ENCODE measurements at places on chromosomes 2 and 18.
A peak's percentile ranks its signal among the peaks of the same experiment; 100 is the strongest.

- no peak for DNase-seq
These were observed 26.3 kb downstream of the GPR55 start for GRCh38 chr2:230898713-230899091.

DNA sequence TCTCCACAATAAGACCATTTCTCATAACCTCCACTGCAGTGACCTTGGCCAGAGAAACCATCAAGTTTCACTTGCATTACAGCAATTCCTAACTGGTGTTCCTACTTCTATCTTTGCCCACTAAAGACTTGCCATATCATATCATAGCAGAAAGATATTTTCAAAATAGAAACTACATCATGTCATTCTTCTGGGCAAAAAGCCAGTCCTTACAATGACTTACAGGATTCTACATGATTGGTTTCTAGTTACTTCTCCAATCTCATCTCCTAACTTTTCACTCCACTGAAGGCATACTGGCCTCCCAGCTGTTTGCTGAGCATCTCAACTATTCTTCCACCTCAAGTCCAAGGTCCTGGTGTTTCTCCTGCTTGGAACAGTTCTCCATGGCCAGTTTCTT, 151.4 kb downstream of the HNMT start:
- no peak for DNase-seq

DNA sequence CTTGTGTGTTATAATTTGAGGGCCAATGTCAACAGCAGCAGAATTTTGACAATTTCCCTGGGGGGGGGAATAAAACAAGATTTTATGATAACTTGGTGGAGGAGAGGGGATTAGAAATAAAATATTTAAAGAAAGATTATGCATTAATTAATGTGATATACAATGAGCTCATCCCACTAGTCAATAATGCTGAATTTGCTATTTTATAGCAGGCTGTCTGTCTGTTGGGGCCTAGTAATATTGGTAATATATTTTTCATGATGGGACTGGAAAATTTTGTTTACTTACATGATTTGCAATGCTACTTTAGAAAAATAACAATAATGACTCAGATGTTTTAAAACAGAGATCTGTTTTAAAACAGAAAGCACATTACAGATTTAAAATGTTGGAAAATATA, 118.0 kb downstream of the RNF152 start:
- no peak for DNase-seq

DNA sequence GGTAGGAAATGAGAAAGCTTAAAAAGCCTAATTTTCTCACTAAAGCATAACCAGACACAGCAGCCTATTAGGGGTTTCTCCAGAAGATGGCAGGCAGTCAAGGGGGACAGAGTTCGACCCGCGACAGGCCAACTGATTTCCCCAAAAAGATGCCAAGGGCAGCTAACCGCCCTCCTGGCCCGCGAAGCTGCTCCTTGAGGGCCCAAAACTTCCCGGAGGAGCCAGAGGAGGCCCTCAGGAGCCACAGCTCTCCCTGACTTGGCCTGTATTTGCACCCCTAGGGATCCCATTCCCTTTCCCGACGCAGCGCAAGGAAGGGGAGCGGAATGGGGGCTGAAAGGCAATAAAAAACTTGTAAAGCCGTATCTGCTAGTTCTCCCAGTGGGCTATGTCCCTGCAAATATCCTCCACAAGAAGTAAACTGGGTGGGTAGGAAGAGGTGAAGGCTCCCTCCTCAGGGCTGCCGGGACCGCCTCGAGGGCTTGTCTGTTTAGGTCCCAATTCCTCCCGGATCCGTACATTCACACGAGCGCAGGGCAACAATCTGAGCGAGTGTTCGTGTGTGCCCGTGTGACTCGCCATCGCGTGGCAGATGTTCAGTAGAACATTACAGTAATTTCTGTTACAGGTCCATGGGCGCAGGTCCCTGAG, 756 bp upstream of the NAGK start:
- peak; percentile 10 for DNase-seq

GRCh38 chr2:240538031-240538780, 19.6 kb downstream of the ANKMY1 start:
- DNase-seq, result no peak

DNA sequence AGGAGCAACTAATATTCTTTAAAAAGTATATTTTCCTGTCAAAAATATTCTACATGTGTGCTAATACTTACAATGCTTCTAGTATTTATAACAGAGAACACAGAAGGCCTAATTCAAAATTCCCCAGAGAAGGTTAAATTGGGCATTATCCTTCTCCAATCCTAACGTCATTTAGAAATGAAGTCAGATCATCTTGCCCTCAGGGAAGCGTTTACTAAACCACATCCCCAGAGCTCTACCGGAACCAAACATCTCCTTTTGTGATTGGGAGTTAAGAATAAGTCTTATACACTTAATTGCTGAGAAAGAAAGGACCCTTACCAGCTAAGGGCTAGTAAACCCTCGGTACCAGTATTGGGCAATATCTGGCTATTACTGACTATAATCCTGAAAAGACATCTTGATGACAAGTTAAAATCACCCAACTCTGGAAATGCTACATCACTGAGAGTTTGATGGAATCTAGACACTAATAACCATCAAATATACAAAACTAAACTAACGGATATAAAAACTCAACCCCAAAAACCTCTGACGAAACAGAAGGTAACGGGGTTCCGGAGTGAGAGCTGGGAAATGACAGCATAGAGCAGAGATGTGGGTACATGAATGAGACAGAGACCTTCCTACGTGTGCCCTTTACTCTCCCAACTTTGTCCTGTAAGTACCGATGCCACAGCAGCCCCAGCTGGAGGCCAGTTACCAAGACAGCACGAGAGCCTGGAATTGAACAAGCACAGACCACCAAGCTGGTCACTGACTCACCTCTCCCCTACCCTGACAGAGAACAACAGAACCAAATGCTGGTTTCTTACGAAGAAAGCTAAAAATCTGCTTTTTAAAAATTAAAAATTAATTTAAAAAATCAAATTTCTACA, 35.0 kb downstream of the WDSUB1 start:
- DNase-seq, result no peak

DNA sequence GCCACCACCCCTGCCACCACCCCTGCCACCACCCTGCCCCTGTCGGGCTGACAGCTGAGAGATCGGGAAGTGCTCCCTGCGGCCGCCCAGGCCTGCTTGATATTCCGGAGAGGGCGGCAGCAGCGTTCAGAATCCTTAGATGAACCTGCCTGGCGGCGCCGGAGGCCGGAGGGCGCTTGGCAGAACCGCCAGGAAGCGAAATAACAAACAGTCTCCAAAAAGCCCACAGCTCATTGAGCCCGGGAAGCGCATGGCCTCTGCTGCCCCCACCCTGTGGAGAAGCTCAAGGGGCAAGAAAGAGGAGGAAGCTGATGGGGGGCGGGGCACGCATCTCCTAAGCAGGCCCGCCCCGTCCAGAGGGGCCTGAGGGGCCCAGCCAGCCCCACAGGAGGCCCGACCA, 92.2 kb upstream of the MBOAT2 start:
- no peak for DNase-seq

- no peak for DNase-seq
These were observed 58.0 kb upstream of the BOD1L2 start for GRCh38 chr18:57088883-57089282.

- no peak for DNase-seq
These were observed 23.2 kb downstream of the FAM124B start for GRCh38 chr2:224378701-224379097.

GRCh38 chr2:228493852-228494251, 312.4 kb upstream of the SPHKAP start:
- no peak for DNase-seq

- no peak for DNase-seq
These were observed 58.4 kb downstream of the SPIRE1 start for GRCh38 chr18:12599543-12599942.

DNA sequence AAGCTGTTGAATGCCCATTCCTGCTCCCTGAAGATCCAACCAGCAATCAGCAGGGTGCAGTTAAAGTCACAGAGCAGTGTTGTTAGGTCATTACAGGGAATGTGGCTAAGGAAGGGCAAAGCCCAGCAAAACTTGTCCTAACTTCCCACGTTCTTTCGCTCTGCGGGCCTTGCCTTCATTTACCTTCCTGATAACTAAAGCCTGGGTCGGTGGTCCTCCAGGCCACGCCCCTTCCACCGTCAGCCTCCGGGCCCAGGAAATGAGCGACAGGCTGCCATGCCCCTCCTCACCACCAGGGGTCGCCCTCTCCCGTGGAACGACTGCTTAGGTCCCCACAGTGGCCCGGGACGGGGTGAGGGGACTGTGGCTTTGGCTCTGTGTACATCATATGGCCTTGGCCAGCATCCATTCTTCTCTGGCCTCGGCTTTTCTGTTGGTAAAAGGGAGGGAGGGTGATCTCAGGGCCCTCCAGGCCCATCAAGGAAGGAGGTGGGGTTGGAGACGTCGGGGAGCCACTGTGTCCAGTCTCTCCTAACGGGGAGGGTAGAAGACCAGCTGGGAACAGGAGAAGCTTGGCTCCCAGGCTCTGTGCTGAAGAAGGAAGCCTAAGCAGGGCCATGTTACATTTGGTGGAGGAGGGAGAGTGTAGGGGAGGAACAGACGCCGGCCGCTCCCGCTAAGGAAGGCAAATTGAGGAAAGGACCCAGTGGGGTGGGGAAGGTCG, 2.2 kb downstream of the SH2D6 start:
- DNase-seq, result peak; percentile 84

- DNase-seq, result no peak
These were observed 372.7 kb downstream of the FBXO15 start for GRCh38 chr18:73774811-73775509.

- DNase-seq, result no peak
These were observed 13.5 kb downstream of the MALL start for GRCh38 chr2:110101901-110102803.

DNA sequence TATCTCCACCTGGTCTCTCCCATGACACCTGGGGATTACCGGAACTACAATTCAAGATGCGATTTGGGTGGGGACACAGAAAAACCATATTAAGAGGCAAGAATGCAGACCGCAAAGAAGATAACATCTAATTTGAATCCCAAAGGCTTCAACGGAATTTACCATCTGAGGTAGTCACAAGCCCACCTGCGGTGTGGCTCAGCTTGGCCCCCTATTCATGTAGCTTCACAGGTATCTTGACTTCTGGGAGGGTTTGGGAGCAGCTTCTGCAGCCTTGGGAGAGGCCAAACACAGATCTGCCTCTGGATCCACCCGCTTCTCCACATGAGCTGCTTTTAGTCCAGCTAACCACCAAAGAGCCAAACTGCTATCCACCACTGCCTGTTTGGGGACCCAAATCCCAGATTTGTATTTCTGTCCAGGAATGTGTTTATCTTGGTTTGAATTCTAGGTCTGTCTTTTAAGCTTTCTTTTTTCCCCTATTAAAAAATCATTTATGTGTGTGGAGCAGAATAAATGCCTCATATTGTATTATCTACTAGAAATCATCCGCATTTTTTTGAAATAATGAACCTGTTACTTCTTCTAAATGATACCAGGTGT, 247.6 kb downstream of the DLGAP1 start:
- no peak for DNase-seq

- DNase-seq, result no peak
These were observed 62.8 kb downstream of the BOD1L2 start for GRCh38 chr18:57209713-57210106.

GRCh38 chr18:45666520-45666919, 51.2 kb downstream of the SLC14A2 start:
- DNase-seq, result no peak

DNA sequence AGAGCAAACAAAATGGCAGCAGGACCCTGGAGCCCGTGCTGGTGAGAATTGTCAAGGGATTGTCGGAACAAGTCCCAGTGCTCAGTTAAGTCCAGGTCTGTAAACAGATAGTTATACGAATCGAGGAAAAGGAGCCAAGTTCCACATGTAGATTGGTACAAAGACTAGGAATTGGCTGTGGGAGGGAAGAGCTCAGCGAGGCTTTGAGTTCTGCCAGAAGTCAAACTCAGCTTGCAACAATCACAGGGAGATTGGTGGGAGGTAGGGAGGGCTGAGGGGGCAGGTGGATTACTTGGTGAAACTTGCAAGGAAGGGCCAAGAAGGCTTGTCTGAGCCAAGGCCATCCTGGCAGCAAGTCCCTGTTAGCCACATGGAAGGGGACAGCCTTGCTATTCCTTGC, 217.8 kb upstream of the ARL4C start:
- no peak for DNase-seq

GRCh38 chr2:137829251-137829650, 135.0 kb upstream of the HNMT start:
- no peak for DNase-seq

DNA sequence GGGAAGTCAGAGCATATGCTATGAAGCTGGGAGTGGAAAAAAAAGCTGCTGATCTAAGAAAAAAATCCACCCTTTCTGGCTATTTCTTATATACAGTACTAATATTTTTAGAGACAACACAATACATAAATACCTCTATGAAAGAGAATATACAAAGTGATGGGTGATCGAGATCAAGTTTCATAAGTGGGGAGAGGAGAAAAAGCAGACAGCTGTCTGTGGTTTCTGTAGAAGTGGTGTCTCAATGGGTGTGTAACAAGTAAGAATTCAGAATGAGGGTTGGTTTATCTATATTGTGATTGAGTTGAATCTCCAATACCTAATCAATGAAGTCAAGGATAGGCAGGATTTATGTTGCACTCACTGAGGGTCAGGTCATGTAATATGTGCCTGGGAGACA, 191.0 kb downstream of the HNMT start:
- DNase-seq, result no peak

- DNase-seq, result peak; percentile 79
These were observed 2.8 kb downstream of the CNDP2 start for GRCh38 chr18:74498712-74499627.

GRCh38 chr18:78726326-78727056, 253.1 kb upstream of the SALL3 start:
- no peak for DNase-seq

DNA sequence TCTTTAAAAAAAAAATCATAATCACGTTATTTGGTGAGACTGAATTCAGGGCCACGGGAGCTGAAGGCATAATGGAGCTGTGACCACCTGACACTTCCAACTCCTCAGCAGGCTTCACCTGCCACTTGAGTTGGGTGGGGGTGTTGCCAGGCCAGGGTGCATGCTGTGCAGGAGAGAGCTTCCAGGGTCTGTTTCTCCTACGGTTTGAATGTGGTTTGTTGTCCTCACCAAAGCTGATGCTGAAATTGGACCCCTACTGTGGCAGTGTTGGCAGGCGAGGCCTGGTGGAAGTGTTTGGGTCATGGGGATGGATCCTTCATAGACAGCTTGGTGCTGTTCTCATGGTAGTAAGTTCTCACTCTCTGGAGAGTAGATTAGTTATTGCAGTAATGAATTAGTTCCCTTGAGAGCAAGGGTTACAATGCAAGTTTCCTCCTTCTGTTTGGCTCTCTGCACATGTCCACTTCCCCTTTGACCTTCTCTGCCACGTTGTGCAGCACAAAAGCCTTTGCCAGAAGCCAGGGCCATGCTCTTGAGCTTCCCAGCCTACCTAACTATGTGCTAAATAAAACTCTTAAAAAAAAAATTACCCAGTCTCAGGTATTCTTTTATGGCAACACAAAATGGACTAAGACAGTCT, 38.3 kb upstream of the ANKRD44 start:
- no peak for DNase-seq

- DNase-seq, result no peak
These were observed 271.7 kb downstream of the ASXL3 start for GRCh38 chr18:33849731-33850130.

- DNase-seq, result no peak
These were observed 563.9 kb downstream of the DCC start for GRCh38 chr18:52903857-52904256.

GRCh38 chr2:70391259-70391658, 89.4 kb upstream of the FAM136A start:
- no peak for DNase-seq

Data from CD4-positive, alpha-beta T cell treated with Interferon gamma for 1 hour (primary cell).